NCI-H1417 treated with DMSO at 0.1 percent for 48 hours (cell line): ENCODE measurements at places on chromosomes 12 and 14.

DNA sequence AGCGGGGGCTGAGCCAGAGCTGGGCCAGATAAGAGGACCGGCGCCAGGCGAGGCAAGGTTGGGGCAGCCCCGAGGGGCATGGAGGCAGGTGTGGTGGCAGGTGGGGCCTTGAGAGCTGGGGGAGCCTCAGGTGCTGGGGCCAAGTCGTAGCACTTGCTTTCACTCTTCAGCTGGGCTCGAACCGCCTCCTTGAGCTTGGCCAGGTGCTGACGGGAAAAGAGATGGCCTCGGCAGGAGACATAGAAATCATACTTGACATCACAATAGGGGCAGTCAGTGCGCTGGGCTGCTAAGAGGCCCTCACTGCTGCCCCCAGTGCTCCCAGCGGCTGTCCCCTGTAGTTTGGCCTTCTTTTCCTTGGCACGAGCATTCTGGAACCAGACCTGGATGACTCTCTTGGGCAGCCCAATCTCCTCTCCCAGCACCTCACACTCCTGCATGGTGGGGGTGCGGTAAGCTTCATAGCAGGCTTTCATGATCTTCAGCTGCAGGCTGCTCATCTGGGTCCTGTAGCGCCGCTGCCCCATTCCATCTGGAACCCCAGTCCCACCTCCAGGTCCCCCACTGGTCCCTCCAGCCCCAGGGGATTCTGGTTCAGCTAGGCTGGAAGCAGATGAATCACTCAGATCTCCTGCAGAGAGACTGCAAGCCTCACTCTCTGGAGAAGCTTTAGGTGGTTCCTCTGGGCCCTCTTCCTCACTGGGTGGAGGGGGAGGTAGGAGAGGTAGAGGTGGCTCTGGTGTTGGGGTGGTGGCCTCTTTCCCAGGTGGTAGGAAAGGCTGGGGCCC lies 28.1 kb downstream of the ZFHX2 start:
- no peak for DNase-seq

DNA sequence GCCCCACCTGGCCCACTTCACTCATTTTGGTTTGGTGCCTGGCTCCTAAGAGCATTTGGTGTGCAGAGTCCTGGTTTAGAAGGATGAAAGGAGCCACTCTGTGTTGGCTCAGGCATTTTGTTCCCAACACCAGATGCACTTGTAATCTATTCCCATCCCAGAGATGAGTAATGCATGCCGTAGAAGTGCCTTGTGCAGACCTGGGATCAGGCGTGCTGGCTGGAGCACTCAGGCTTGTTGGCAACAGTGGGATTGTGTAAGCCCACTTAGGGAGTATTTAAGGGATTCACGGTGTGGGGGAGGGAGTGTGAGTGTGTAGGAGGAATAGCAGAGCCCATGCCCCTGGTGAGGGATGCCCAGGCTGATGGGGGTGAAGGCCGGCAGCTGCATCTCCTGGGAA lies 501.5 kb upstream of the TBX3 start:
- DNase-seq, result no peak

GRCh38 chr14:59330455-59330854 lies 134.7 kb downstream of the GPR135 start:
- DNase-seq, result no peak

DNA sequence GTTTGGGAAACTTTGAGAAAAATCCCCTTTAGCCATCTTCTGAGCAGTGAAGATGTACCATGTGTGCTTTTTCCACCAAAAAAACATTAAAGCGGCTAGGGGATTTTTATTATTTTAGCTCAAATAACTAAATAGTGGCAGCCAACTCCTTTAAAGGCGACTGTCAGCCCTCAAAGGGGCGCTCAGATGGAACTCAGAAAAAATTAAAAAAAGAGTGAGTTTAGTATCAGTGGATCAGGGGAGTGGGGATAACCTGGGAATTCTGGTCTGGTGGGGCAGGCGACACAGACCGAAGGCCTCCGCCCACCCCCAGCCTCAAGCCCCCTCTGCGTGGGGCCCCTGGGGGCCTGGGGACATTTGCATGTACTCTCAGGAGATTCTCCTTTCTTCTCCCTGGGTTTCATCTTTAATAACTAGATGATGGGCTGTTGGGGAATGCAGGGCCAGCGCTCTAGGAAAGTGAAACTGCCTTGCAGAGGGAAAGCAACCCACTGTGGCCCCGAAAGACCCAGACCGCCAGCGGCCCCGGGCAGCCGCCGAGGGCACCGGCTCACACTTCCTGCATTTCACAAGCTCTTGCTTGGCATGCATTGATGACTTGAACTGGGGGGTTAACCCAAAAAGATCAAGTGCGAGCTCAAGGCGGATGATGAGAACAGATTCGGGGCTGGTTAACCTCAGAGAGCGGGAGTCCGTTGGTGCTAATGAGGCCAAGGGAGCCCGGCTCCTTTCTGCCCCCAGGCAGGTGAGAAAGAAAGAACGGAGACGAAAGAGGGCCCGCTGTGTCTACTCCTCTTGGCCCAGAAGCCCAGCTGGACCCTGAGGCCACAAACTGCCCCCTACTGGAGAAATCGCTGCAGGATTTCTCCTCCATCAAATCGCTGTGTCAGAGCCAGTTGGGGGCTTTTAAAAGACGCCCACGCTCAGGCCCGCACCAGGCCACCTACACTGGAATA lies 7.3 kb upstream of the BATF start:
- DNase-seq, result no peak

- no peak for DNase-seq
Measured at GRCh38 chr12:131007031-131007739, 53.5 kb downstream of the ADGRD1 start.

- DNase-seq, result no peak
Measured at GRCh38 chr12:72273499-72273837, 1.3 kb downstream of the TRHDE start.

DNA sequence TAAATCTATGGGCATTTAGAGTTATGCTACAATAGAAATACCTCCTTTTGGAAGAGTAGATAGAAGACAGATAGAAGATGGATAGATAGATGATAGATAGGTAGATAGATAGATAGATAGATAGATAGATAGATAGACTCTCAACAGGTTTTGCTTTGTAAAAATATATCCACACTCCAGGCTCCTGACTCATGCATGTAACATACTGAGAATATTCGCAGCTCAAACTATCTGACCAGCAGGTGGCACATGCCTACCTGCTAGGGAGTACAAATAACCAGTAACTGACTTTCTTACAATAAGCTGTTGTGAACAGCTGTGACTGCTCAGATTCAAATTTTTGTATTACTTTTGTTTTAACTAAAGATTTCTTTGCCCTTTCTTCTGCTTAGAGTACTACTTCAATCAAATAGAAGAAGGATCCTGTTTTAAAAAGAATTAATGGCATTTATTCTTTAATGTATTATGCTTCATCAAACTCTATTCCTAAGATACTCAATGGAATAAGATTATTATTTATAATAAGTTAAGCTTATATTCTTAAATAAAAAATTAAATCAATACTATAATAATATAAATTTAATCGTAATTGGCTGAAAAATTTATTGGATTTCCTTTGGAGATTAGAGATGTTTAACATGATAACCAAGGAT lies 15.8 kb upstream of the CPNE8 start:
- no peak for DNase-seq

DNA sequence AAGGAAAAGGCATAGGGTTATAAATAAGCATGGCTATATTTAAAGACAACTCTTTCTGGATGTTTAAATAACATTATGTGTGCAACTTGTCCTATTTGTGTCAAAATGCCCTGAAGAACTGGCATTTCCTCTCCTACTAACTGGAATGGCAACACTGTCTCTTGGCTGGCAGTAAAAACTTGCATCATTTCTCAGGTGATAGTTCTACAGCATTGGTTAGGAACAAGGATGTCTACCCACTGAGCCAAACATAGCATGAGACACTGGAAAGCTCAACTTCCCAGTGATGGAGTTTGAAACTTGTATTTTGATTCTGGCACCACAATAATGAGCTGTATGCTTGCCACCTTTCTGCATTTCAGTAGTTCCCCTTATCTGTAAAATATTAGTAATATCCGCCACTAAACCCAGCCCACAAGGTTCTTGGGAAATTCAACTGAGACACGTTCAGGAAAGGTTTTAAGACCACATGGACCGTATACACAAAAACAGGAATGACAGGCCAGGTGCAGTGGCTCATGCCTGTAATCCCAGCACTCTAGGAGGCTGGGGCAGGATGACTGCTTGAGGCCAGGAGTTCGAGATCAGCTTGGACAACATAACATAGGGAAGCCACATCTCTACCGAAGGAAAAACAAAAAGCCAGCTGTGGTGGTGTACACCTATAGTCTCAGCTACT lies 5.1 kb downstream of the SLC38A2 start:
- DNase-seq, result no peak

DNA sequence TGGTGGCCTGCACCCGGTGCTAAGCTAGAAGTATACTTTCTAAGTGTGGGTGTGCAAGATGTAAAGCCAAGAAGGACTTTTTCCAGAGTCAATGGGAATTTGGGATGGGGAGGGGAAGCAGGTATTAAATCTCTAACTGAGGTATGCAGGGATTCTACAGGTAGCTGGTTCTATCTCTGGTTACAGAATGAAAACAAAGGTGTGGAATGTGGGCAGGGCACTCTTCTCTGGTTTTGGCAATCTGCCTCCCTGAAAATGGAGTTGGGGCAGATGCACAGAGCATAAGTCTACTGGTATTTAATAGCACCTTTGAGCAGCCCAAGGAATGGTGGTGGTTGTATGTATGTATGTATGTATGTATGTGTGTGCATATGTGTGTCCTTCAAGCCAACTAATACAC lies 66.7 kb upstream of the PPP1R12A start:
- DNase-seq, result no peak

DNA sequence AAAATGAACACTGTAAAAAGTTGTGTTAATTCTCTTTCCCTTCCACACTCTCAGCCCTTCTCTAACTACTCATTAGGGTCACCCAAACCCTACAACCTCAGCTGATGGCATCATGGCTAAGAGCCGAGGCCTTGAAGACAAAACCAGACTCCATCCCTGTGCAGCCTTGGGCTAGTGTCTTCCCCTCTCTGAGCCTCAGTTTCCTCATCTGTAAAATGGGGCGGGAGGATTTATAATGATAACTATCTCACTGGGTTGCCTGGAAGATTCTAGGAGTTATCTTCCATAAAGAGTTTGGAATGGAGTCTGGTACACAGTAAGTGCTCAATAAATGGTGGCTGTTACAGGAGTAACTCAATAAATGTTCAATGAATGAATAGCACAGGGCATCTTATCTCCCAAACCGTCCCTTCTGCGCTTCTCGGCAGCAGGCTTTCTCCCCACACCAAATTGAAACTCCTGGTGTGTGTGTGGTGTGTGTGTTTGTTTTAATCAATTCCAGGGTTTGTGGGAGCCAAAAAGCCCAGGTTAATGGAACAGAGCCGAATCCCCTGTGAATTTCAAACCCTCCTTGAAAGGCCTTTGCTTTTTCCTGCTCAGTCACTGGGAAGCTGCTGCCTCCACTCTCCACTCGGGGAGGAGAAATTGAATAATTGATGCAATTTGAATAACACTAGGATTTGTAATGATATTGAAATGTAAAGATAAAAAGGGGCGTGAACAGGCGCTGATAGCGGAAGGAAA lies 61.2 kb upstream of the FAM222A start:
- DNase-seq, result no peak

GRCh38 chr14:24282736-24283135 lies 11.3 kb upstream of the RABGGTA start:
- DNase-seq, result no peak

DNA sequence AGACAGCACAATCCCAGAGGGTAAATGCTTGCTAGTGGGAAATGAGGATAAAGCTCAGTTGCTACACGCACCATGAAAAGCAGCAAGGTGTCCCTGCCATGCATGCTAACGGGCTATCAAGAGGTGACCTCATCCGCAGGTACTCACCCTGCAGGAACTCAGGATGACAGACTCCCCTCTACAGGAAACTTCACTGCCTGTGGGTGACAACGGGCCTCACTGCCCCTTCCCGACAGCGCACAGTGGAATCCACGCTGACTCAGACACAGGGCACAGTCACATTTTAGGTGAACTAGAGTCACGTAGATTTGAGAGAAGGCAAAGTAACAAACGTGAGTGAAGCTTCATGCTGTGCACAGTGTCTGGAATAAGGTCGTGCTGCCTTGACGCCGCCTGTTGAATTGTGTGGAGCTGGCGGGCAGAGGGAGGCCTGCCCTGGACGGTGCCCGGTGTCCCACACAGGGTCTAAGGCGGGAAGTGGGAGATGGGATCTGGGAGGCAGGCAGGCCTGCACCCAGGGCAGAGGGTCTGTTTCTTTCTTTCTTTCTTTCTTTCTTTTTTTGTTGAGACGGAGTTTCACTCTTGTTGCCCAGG lies 331.8 kb downstream of the TMEM132D start:
- DNase-seq, result no peak

DNA sequence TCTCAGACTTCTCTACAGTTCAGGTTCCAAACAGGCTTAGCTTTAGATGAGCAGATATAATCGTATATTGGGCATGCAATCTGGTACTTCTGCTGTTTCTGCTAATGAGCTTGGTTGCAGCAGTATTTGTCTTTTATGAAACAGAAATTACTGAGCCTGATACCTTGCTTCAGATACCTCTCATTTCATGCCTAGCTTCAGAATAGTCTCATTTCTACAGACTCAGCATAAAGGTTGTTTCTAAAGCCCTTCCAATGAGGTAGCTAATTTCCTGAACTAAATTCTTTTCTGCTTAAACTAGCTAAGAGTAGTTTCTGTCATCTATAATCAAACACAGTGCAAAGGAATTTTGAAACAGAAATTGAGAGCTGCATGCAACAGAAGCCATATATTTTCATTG lies 275.0 kb upstream of the KITLG start:
- DNase-seq, result no peak

DNA sequence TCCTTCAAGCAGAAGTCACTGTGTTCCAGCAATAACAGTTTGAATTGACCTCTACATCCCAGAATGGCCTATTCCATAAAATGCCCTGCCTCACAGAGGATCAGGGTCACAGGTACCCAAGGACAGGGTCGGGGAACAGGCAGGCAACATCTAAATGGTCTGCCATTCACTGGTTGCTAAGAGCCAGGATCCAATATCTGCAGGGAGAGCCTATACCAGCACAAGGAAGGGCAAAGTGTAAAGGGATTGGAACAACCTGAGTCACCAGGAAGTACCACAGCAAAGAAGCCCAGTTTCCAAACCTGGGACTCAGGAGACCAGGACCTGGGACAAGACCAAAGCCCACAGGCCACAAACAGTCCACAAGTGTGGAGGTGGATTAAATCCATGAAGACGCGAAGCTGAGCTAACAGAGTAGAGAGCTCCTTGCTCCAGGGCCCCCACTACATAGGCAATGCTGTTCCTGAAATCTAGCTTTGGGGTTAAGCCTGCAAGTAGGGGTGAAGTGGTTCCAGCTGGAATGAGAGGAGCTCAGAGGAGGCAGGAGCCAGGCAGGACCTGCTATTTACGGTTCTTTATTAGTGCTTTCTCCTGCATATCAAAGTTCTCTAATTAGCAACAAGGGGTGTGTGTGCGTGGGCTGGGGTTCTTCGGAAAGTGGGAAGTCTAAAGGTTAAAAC lies 274.3 kb downstream of the BCL11B start:
- DNase-seq, result no peak

- DNase-seq, result no peak
Measured at GRCh38 chr14:89226801-89227495, 190.1 kb downstream of the FOXN3 start.

GRCh38 chr14:54675236-54676128 lies 108.6 kb downstream of the SAMD4A start:
- no peak for DNase-seq

- DNase-seq, result no peak
Measured at GRCh38 chr14:74733221-74733620, 20.3 kb downstream of the FCF1 start.

- DNase-seq, result no peak
Measured at GRCh38 chr14:92680781-92681650, 67.4 kb downstream of the LGMN start.
